ENCODE measurements at places on chromosomes 11 and 22.

DNA sequence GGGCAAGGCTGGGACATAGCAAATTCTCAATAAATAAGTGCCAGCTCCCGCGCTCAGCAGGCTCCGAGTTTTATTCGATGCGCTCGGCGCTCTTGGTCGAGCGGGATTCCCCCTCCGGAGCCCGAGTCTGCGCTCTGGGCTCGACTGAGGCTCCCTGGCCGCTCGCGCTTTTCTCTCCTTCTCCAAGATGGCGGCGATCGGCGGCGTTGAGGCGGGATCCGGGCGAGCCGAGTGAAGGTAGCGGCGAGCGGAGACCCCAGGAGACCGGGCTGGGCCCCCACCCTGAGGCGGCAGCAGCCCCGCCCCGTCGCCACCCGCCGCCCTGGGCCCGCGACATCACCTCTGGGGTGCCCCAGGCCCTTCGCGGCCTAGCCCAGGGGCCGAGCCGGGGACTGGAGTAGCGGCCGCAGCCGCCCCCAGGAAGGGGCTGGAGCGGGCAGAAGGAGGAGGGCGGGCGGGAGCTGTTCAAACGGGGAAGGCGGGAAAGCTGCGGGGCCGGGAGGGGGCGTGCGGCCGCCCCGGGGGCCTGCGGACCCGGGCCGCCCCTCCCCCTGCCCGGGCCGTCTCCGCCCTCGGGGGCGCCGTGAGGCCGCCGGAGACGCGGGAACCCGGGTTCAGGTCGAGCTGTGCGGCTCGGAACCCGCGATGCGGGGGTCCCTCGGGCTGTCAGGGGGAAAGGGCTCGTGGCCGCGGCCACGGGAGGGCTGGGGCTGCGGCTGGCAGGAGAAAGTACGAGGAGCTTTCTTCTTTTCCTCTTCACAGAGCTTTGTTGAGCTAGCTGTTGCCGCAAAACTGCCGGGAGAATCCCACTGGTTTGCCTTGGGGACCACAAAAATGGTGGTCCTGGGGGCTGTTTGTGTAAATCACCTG is at the start of gene HMGXB4:
TSS of gene HMGXB4 (plus strand) at position 173 of the 870 bp plus-strand sequence. CDS start 4,898 bp downstream, outside the sequence.
- H3K27ac ChIP-seq = peak within 1 kb of the TSS; percentile 89
- H3K27me3 ChIP-seq = no peaks in the 10 kb centered on the region
- peaks cover 22% of the 10 kb centered on the region for H3K36me3 ChIP-seq
- peak within 1 kb of the TSS; percentile 91 for H3K4me3 ChIP-seq

DNA sequence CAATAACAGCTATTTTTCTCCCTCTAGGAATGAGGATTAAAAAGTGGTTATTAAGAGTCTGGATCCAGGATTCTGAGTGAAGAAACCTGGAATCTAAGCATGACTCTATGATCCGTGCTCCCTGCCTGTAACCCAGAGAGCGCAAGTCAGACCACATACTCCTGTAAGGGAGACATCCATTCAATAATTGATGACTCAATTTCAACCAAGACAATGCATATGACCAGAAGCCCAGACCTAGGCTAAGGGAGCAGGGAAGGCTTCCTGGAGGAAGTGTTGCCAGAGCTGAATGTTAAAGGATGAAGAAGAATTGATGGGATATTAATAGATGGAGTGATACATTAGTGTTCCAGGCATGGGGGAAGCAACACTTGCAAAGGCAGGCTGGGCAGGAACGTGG is 13.8 kb upstream of the PAMR1 start:
- no peak for DNase-seq
- no peak overlapping the region for H3K4me3 ChIP-seq
- H3K27ac ChIP-seq = no peak overlapping the region
- no peaks in the 10 kb centered on the region for H3K4me1 ChIP-seq
- H3K27me3 ChIP-seq = peaks cover 7% of the 10 kb centered on the region

- H3K4me3 ChIP-seq = no peak overlapping the region
- H3K36me3 ChIP-seq = no peaks in the 10 kb centered on the region
- H3K27me3 ChIP-seq = peaks cover 20% of the 10 kb centered on the region
- no peaks in the 10 kb centered on the region for H3K4me1 ChIP-seq
- DNase-seq = no peak
These were observed 109.1 kb upstream of the TIMP3 start for GRCh38 chr22:32692371-32692770.

- peaks cover 5% of the 10 kb centered on the region for H3K27me3 ChIP-seq
- H3K27ac ChIP-seq = no peak overlapping the region
These were observed 4.3 kb upstream of the PHLDA2 start for GRCh38 chr11:2933375-2934020.

Measured in activated naive CD8-positive, alpha-beta T cell treated with anti-CD3 and anti-CD28 coated beads, Interleukin-2, amount 50 U/mL, for 24 hours (primary cell).